ENCODE measurements at places on chromosomes 1 and 21. TPM values are rescaled to one million over a fixed set of nuclear protein-coding genes. Genes with fewer than 3 reads are reported as not detected.

GRCh38 chr1:164725401-164725800, 166.4 kb downstream of the PBX1 start:
- no peak for DNase-seq

DNA sequence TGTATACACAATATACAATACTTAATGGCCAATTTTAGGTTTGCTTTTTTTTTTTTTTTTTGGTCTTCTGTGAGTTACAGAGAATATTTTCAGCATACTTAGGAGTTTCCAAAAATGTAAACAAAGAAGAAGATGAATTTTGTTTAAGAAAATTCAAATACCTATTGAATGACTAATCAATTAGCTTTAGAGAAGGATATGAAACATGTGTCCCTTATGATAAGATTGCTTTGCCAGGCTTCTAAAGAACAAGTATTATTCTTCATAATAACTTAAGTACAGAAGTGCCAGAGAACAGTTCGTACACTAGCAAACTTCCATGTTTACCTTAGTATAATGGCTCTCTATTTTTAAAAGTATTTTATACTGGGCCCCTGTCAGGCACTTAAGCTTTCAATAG, 1191.0 kb upstream of the NCAM2 start:
- no peak for DNase-seq

DNA sequence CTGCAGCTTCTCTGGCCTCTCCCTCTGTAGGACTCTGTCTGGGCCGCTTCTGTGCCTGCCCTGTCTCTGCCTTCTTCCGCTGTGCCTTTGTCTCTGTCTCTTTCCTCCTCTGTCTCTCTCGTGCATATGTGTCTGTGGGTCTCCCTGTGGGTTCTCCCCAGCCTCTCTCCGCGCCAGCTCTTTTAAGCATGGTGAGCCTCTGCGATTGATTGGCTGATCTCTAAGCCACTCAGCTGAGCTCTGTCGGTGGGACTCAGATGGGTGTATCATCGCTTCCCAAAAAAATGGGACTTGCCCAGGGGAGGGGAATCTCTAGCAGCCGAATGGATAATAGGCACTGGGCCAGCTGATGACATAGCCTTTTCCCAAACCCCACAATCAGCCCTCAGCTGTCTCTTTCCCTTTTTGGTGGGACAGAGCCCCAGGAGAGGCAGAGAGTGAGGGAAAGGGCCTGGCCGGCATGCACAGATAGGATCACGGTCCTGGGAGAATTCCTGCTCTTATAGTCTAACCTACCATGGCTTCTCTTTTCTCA, at the start of gene ADAMTS4:
TSS of gene ADAMTS4 (minus strand) at position 158 of the 535 bp plus-strand sequence. CDS start 427 bp downstream, outside the sequence.
- DNase-seq = no peak

DNA sequence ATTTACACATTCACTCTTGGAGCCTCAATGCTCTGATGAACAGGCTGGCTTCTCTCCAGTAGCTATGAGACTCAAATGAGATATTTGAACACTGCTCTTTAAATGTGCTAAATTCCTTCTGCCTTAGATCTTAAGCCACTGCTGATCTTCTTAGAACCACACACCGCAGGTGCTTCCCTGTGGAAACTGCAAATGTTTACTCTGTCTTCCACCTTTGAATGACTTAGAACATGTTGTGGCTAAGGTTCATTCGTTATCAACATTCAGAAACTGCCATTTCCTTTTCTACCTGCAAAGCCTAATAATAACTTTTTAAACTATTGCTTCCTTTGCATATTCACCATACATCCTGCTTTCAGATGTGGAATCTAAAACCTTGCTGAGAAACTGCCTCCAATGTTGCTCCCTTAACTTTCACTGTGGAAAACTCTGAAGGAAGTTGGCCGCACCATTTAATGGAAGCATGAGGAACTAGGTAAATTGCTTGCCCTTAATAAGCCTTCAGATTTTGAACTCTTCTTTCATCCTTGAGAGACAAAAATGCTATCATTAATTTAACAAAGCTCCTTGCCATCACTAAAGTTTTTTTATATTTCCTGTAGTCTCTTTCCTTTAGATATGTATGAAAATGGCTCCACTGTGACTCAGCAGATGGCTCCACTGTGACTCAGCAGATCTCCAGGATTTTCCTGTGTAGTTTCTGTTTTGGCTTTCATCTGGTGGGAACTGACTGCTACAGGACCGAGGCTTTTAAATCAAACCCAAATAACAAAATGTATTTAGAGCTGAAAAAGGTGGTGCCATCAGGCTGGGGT, 143.8 kb downstream of the TNFSF18 start:
- DNase-seq = no peak

The CD5L gene
- total RNA-seq = not detected
